HEK293T (cell line): ENCODE measurements at places on chromosomes 6 and 20.
A peak's percentile ranks its signal among the peaks of the same experiment; 100 is the strongest.

- DNase-seq: no peak
These were observed 29.1 kb upstream of the PDE10A start for GRCh38 chr6:165692106-165692653.

GRCh38 chr6:138912308-138912707, 75.7 kb downstream of the REPS1 start:
- no peak for DNase-seq

GRCh38 chr20:54151511-54152226, 22.1 kb downstream of the CYP24A1 start:
- DNase-seq: no peak

- DNase-seq: no peak
These were observed 44.8 kb downstream of the PMEPA1 start for GRCh38 chr20:57664924-57665588.

- peak; percentile 57 for DNase-seq
These were observed 6.4 kb downstream of the CFB start for GRCh38 chr6:31952140-31952805.

- no peak for DNase-seq
These were observed 18.4 kb downstream of the DUSP22 start for GRCh38 chr6:310671-311070.

- no peak for DNase-seq
These were observed 525.3 kb upstream of the JARID2 start for GRCh38 chr6:14720411-14721102.

DNA sequence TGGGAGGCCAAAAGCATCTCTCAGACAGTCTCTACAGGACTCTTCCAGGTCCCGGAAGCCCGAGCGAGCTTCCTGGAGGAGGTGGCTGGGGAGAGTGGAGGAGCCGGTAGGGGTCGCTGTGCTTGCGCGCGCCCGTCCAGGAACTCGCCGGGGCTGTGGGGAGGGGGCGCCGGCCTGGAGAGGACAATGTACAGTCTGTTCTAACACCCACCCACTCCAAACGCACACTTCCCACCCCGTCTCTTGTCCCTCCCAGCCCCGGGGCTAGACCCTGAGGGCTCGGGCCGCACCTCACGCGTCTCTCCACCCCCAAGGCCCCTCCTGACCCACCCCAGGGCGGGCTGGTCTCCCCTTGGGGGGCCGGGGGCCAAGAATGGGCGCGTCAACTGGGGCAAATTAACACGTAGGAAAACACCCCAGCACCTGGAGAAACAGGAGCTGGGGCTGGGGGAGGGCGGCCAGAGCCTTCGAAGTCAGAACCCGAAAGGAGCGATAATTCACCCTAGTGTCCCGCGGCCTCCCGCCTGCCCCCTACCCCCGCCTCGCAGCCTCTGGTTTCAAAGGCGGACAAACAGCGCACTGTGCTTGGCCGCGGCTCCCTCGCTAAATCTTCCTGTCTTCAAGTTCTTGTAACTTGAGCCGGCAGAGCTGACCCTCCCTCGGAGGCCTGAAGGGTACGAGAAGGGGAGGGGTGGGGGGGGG, 103.2 kb upstream of the FOXP4 start:
- peak; percentile 76 for DNase-seq
